ENCODE measurements at places on chromosomes 1 and 21. TPM values are rescaled to one million over a fixed set of nuclear protein-coding genes. Genes with fewer than 3 reads are reported as not detected.

C21orf58 gene
- 24.3 TPM for total RNA-seq

BGLAP gene
- 6.8 TPM for total RNA-seq

TRPM2 gene
- total RNA-seq = 25.6 TPM

OR14K1 gene
- total RNA-seq = not detected

SH2D1B gene
- not detected for total RNA-seq
